ENCODE measurements at places on chromosomes 2 and 18.

DNA sequence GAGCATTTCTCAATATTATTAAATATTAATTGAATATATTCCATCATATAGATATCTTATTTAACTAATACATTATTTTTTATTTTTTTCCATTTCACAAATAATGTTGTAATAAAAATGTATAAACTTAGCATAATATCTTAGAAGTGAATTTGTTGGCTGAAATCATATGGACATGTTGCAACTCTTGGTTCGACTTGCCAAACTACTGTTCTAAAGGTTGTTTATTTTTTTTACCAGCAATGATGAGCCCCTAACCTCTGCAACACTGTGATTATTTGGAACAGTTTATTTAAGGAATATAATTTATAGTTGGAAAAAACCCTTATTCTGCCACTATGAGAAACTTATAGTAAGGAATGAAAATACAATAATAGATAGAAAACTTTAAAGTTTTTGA lies 8.8 kb upstream of the NAB1 start:
- no peak for DNase-seq

GRCh38 chr18:67199993-67200617 lies 316.4 kb downstream of the DSEL start:
- peak; percentile 70 for DNase-seq

GRCh38 chr2:189131991-189132390 lies 47.6 kb downstream of the COL5A2 start:
- DNase-seq: no peak

DNA sequence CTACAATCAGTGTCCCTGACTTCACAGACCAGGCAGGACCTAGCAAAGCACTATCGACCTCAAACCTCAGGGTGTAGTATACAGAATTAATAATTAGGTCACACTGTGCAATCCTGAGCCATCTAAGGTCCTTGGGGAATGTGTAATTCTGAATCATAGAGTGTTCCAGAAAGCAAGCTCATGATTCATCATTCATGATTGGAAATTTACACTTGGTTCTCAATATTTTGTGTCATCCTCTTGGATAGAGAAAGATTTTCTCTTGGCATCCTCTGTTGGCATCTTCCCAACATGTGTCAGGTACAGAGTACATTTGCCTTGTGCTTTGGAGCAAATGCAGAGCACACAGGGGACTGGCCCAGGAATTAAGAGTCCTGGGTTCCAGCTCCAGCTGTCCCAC lies 245.0 kb upstream of the NT5C1B start:
- peak; percentile 25 for DNase-seq

DNA sequence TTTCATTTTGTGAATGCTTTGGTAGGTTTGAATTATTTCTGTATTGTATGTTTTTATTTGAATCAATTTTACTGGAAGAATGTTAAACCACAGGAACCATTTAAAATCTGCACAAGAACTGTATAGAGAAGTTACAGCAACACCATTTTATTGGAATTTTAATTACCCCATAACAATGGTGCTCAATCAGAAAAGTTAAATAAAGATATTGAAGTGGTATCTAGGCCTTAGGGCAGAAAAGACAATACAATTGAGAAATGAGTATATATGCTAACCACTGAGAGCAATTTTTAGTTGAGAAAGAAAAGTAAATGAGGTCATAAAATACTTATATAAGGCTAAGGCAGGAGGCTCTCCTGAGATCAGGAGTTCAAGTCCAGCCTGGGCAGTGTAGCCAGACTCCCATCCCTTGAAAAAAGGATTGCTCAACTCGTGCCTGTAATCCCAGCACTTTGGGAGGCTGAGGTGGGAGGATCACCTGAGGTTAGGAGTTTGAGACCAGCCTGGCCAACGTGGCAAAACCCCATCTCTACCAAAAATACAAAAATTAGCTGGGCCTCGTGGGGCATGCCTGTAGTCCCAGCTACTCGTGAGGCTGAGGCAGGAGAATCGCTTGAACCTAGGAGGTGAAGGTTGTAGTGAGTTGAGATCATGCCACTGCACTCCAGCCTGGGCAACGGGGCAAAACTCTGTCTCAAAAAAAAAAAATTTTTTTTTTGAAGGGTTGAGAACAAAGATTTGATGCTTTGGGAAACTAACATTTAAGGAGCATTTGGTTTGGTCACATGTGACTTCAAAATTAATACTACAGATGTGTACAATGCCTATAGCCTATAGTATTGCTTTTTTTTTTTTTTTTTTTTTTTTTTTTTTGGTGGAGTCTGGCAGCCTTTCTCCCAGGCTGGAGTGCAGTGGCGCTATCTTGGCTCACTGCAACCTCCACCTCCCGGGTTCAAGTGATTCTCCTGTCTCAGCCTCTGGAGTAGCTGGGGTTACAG lies 212.9 kb upstream of the STON1 start:
- no peak for DNase-seq

Data from astrocyte of the hippocampus (primary cell).